ENCODE measurements at places on chromosomes 16 and 17. TPM values are rescaled to one million over a fixed set of nuclear protein-coding genes. Genes with fewer than 3 reads are reported as not detected.

- DNase-seq: no peak
Measured at GRCh38 chr17:12631076-12631475, 34.6 kb upstream of the MYOCD start.

GRCh38 chr17:3963237-3964201 is 718 bp downstream of the ATP2A3 start:
- DNase-seq: peak; percentile 64

GRCh38 chr17:29958947-29959657 is 17.7 kb downstream of the EFCAB5 start:
- DNase-seq: no peak

- DNase-seq: peak; percentile 53
Measured at GRCh38 chr17:17305281-17305801, 2.2 kb downstream of the NT5M start.

DNA sequence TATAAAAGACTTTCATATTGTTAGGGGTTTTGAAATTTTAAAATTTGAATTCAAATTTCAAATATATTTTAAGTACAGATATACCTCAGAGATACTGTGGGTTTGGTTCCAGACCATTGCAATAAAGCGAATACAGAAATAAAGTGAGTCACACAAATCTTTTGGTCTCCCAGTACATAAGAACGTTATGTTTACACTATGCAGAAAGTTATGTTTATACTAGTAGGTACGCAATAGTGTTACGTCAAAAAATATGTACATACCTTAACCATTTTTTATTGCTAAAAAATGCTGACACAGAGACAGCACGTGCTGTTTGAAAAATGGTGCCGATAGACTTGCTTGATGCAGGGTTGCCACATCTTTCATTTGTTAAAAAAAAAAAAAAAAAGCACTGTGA is 19.7 kb downstream of the NUP88 start:
- DNase-seq: no peak

Gene RNF43
- total RNA-seq: 0.47 TPM

Gene GAS2L2
- total RNA-seq: not detected

All from activated T-helper 1 cell treated with anti-CD3 and anti-CD28 coated beads, Interleukin-12 subunit alpha, Interleukin-12 subunit beta, Interleukin-2, Interleukin-4 antibody, amounts not matched to agents 30 ng/mL and 10 ng/mL and 1 ng/mL, durations not matched to agents 14 hours and 24 hours and 36 hours (primary cell).